Foreskin fibroblast (primary cell): ENCODE measurements at places on chromosomes 6 and 20.

DNA sequence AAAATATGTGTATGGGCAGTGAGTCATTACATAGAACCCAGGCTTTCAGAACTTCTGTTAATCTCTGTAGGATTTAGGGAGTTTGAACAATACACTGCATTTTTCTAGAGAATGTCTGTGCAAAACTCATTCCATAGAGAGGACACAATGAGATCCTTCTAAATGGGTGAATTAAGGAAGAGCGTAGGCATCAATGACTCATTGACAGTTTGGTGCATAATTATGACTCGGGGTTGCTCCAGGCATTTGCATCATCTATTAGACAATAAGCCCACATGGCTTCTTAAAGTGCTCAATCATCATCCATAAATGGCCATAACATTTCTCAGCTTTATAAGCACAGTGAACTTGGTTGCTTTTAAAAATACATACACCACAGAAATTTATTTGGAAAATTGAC is 625.5 kb downstream of the CDH26 start:
- no peak for DNase-seq

DNA sequence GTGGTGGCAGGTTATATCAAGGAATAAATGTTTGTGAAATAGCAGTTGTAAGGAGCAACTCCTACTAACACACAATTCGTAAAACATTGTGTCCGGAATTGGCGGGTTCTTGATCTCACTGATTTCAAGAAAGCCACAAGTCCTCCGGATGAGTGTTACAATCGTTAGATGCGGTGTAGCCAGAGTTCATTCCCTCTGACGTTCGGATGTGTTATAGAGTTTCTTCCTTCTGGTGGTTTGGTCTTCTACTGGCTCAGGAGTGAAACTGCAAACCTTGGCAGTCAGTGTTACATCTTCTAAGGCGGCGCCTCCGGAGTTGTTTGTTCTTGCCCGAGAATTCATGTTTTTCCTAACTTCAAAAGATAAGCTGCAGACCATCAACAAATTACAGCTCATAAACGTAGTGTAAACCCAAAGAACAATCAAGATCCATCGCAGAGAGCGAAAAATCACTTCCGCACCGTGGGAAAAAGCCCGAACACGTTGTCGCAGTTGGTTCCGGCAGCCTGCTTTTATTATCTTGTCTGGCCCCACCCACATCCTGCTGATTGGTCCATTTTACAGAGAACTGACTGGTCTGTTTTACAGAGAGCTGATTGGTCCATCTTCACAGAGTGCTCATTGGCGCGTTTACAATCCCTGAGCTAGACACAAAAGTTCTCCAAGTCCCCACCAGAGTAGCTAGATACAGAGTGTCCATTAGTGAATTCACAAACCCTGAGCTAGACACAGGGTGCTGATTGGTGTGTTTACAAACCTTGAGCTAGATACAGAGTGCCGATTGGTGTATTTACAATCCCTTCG is 58.2 kb downstream of the TRIM27 start:
- DNase-seq: peak; percentile 8

DNA sequence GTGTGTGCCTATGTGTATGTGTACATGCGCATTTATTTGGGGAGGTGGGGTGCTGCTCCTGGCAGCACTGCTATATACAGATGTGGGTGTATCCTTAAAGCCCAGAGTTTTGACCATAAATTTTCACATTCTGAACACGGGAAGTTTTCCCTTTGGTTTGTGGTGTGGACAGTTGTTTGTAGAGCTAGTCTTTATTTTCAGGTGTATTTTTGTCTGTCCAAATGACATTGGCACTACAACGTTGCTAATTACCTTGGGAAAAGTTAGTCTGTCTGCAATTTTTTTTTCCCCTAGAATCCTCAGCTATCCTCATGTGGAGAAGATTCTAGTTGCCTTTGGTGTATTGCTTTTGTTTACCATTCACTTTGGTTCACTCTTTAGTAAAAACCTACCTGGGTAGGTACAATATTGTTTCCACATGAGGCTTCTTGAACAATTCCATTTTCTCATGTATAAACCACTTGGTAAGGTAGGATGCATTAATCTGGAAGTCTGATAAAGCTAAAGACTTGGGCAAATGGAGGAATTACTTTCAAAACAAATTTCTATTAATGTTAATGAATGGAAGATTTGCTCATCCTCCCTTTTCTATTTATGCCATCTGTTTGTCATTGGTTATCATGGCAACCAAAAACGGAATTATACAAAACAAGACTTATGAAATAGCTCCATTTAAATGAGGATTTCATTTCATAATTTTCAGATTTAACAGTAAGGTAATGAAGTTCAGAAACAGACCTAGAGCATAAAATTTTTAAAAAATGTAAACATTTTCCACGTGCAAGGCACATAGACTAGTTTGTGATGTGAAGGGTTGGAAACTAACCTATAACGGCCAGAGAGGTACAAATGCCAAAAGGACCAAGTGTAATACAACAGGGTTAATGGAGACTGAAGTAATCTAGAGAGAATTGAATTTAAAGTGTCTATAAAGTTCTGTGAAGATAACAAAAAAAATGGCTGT is 3.9 kb downstream of the CCN2 start:
- no peak for DNase-seq

- no peak for DNase-seq
These were observed 3.4 kb upstream of the ZNFX1 start for GRCh38 chr20:49281059-49281912.

DNA sequence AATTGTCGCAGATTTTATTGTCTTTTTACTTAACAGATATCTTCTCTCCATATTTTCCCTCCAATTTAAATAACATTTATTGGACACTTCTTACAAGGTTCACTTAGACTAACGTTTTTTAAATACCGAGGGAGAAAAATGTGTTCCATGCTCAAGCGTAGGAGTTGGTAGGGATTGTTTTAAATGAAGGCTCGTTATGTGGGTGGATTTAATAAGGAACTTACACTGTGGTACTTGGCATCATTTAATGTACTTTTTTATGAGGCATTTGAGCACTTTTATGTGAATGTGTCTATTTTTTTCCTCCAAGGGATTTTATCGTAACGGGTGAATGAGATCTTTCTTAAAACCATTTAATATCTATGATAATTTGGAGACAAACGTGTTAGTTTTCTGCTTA is 125.0 kb upstream of the MTHFD1L start:
- no peak for DNase-seq
